ENCODE measurements at places on chromosomes 13 and 19.

DNA sequence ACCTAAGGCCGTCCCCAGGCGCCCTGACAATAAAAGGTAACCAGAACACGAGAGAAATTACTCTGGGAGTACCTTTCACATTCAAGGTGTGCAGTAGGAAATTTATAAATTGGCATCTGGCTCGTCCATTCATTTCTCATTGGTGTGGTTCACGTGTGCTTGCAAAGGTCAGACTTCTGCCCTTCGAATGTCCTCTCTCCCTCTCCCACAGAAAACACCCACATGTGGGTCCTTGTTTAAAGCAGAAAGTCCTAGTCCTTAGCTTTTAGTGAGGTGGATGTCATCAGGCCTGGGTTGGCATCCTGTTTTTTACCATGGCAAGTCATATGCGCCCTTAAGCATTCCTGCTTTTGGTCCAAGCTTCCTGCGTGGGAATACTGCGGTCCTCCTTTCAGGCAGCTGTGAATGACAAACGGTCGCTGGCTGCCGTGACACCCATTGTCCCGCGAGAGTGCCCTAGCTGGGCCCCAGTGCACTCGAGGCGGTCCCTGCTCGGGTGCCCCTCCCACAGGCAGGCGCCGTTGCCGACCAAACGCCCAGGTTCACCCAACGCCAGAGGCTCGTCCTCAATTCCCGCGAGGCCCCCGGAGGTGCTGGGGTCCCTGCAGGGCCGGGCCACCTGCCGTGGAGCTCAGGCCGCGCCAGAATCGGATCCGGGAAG, at the start of gene NUDT19:
TSS of gene NUDT19 (plus strand) at position 531 of the 661 bp plus-strand sequence. CDS start 140 bp downstream, outside the sequence.
- peak; percentile 89 for DNase-seq

- peak; percentile 37 for DNase-seq
Measured at GRCh38 chr13:111429064-111429558, 108.7 kb downstream of the TEX29 start.

GRCh38 chr13:38952827-38953226, 37.8 kb downstream of the STOML3 start:
- no peak for DNase-seq

DNA sequence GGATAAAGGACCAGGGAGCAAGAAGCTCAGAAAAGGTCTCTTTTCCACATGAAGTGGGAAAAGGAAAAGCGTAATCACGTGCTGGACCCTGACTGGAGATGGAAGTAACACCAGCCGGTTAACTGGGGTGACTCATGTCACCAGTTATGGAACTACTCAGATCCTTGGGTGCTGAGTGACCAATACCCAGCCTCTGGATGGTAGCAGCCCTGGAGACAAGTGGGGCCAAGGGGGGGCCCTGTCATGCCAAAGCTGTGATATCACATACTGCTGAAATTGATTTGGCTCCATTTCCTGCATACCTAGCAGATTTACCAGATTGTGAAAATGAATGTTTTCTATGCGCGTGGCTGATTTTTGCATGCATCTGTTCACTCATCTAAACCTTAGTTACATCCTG, 158.9 kb downstream of the ZIC5 start:
- peak; percentile 96 for DNase-seq

GRCh38 chr19:16585808-16586476, 13.7 kb upstream of the SLC35E1 start:
- peak; percentile 25 for DNase-seq

- peak; percentile 21 for DNase-seq
Measured at GRCh38 chr13:27203854-27204253, 32.2 kb upstream of the USP12 start.

DNA sequence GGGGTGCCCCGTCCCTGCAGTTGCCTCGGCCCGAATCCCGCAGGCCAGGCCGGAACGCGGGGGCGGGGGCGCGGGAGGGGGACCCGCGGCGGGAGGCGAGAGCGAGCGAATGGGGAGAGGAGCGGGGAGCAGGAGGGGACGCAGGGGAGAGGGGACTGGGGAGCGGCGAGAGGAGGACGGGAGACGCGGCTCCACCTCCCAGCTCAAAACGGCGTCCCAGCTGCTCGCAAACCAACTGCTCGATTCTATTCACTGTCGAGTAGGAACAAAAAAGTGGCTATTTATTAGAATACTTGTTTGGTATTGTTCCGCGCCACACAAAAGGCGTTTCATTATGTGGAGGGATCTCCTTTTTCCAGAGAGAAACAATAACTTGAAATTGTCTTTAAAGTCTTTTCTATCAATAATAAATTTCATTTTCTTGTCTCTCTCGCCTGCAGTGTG, 10.6 kb upstream of the SOX1 start:
- no peak for DNase-seq

DNA sequence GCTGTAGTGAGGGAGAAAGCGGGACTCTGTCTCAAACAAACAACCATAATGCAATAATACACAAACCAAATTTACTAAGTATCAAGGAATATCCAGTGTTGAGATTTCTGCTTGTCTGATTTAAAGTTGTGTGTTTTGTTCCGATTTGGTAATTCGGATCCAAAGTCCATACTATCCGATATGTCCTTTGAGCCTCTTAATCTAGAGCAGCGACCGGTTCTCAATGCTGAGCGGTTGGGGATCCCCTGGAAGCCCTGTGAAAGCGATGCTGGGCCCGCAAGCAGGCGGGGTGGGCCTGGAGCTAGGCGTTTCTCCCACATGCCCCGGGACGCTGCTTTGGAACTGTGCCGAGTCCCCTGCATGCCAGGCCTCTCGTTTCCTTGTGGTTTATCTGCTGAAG, 20.2 kb downstream of the C19orf44 start:
- DNase-seq: no peak

DNA sequence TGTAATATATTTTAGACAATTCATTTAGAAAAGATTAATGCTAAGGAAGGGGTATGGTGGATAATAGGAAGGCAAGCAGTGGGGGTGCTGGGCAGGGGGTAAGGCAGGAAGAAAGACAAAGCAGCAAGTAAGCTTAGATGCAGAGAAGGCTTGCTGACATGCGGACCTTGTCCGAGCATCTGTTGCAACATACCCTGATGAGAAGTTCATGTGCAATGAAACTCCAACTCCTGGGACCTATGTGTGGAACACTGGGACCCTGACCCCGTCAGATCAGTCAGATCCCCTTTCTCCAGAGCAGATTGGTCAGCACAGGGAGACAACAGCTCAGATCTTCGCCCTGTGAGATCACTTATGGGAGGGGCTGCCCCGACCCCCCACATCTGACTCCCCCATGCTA, 71.3 kb upstream of the ZNF599 start:
- no peak for DNase-seq

DNA sequence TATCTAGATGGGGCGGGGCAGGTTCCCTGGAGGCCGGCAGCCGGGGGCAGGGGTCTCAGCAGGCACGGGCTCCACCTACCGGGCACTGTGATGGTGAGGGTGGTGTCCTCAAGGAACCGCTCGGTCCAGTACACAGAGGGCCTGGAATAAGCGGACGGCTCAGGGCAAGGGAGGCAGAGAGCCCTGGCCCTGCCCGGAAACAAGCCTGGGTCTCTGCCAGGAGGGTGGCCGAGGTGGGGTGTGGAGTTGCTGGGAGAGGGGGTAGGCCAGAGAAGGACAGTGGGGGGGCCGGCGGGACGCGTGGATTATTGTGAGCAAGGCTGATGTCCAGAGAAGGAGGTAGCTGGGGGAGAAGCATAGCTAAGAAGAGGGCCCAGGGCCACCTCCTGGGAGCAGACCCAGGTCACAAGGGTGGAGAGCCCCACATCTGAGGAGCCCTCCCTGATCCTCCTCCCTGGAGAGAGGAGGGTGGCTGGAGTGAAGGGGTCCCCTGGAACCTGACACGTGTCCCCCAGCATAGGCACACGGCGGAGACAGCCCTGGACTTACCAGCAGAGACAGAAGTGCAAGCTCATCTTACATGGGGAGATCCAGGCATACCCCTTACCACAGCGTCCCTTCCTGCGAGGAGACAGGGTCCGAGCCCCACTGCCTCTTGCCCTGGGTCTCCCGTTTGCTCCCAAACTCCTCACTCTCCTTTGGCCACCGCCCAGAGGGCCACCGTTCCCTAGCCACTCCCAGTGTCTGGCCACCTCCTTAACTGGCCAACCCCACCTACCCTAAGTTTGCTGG, 29.0 kb upstream of the MIER2 start:
- DNase-seq: no peak

DNA sequence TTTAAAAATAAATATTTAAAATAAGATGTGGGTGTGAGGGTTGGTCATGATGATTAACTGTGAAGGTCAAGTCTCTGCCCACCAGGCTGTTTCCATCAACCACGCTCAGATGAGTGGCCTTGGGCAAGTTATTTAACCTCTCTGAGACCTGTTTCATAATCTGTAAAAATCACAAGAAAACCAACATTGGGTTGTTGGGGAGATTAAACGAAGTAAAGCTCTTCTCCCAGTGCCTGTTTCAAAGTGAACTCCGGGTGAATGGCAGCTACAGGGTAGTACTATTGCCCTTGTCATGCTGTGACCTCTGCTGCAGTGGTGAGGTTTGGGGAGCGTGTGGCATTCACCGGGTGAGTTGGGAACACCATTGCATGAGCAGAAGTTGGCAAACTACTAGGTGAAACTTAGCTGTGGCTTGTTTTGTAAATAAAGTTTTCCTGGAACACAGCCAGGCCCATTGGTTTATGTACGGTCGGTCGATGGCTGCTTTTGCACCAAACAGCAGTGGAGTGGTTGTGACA, 153.2 kb downstream of the USP12 start:
- no peak for DNase-seq

GRCh38 chr19:3161453-3161852, 17.1 kb upstream of the S1PR4 start:
- DNase-seq: peak; percentile 39

DNA sequence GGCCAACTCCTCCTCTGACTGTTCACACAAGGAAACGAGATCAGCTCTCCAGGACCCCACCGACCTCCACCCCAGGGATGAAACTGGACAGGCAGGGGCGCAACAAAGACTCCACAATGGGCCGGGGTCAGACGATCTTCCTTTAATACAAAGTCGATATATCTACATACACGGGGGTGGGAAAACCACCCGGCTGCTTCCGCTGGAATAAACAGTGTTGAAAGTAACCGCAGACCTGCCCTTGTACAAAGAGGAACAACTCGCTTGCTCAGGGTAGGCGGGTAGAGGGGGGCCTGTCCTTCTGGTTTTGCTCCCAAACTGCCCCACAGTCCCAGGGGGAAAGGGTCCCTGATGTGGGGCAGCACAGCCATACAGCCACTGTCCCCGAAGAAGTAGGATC, 135.2 kb downstream of the PTPRS start:
- DNase-seq: no peak

DNA sequence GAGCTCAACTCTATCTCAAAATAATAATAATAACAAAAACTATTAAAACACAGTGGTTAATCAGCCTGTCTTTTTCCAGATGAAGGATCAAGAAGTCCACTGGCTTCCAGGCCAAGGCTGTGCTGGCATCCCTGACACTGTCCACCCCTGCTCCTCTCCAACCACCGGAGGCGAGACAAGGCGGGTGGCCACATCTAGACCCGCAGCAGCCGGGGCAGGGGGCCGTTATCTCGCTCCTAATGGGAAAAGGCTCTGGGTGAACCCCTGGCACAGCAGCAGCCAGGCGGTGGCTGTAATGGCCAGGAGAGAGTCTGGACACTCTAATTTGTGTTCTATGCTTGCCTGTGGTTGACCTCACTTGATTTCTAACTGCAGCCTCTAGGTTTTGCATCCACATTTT, 158.0 kb upstream of the SOX1 start:
- DNase-seq: no peak

DNA sequence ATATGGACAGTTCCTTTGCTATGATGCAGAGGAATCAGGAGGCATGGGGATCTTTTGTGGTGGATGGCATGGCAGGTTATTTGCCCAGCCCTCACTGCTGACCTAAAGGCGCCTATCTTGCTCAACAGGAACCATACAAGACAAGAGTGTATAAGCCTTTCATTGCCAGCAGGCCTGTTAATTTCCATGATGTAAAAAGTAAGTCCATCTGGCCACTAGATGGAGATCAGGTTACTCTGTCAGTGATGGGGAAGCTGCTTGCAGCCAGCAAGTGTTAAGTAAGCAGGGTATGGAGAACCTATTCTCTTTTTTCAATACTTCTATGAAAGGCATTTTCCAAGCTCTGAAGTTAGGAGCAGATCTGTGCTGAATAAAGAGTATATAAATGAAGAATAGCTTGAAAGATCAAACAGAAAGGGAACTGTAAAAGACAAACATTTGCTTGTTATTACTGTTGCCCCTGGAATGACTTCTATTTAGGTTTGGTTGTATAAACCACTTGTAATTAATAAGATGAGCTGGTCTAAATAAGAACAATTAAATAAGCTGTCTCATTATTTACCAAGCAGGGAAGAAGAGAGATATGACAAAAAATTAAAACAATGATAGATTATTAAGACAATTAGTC, 210.9 kb downstream of the RGCC start:
- peak; percentile 84 for DNase-seq

DNA sequence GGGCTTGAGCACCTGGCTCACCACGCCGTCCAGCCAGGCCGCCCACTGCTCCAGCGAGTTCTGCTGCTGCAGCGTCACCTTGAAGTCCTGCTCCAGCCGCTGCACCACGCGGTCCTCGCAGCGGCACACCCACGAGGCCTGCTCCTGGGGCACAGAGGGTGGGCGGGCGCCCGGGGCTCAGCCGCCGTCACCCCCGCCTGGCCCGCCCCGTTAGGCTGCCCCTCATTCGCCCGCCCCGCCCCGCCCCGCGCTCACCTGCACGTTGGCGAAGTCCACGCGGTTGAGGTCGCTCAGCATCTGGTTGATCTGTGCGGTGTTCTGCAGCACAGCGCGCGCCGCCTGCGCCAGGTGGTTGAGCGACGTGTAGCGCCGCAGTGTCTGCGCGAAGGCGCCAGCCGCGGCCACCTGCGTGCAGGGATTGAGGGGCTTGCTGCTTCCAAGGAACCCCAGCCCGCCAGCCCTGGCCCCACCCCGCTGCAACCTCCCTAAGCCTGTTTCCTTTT, 11.3 kb downstream of the DCAF15 start:
- DNase-seq: no peak

DNA sequence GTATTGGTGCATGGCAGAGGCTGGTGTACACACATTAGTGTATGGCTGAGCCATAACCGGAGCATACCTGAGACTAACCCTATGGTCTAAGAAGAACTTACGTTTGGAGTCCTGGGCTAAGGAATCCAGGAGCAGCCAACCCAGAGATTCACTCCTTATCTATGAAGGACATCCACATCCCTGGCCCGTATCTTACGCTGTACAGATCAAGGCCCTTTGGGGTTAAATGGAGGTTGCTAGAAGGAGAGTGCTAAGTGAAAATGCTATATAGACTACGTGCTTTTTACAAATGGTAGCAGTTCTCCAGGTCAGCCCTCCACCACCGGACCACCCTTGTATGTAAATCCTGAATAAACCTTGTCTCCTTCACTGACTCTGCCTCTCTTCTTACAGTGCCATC, 1.9 kb upstream of the SUGT1 start:
- no peak for DNase-seq

- no peak for DNase-seq
Measured at GRCh38 chr13:113845723-113846635, 17.9 kb downstream of the GAS6 start.

GRCh38 chr13:71460211-71460610, 406.8 kb downstream of the DACH1 start:
- DNase-seq: no peak

GRCh38 chr19:49539192-49539952, 11.6 kb downstream of the RCN3 start:
- DNase-seq: no peak

- DNase-seq: no peak
Measured at GRCh38 chr19:13996928-13997630, 9.0 kb downstream of the RFX1 start.

- no peak for DNase-seq
Measured at GRCh38 chr13:101714195-101714594, 261.7 kb downstream of the ITGBL1 start.

Data from EL (cell line).